ENCODE measurements at places on chromosomes 3 and 15. TPM values are rescaled to one million over a fixed set of nuclear protein-coding genes. Genes with fewer than 3 reads are reported as not detected.

DNA sequence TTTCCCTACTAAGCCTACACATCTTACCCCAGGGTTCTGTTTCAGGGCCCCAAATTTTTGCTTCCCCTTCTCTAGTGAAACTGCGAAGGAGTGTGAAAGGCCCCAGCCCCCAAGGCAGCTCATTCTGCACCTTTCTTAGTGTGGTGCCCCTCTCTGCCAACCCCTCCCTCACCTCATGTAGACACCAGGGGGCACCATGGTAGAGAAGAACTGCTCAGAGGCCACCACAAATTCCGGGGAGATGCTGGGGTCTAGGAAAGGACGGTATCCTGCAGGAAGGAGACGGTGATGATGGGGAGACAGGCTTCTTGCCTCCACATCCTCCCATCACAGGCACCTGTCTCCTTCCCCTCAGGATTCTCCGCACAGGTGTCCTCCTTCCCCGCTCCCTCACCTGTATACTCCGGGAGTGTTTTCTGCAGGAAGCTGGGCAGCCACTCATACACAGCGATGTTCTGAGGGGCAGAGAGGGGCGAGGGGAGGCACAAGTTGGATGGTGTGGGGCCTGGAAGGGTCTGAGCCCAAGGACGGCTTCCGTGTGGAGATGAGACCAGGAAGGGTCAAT, 3.6 kb downstream of the DUOX2 start:
- peaks cover 10% of the 10 kb centered on the region for H3K4me1 ChIP-seq
- H3K4me3 ChIP-seq, result no peak overlapping the region
- no peaks in the 10 kb centered on the region for H3K36me3 ChIP-seq
- H3K27ac ChIP-seq, result no peak overlapping the region
- DNase-seq, result no peak

DNA sequence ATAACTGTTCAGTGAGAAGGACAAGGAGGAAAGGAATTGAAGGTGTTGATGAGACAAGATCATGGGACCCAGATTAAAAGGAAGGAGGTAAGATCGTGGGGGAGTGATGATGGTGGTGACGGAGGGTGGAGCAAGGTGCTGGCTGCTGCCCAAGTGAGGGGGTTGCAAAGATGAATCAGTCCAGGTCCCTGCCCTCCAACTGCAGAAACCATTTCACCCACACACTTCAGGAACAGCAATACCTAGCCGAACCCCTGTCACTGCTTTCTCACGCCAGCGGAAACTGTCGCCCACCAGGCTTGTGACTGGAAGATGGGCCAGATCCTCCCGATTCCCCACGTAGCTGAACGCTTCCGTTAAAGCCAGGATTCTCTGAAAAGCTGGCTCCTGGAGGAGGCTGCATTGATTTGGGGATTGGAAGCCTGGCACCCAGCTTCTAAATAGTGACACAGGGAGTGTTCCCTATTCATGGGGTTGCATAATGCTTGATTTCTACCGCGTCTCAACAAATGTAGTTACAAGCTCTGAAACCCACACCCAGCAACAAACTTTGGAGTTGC, 3.2 kb upstream of the LSG1 start:
- H3K27me3 ChIP-seq, result no peaks in the 10 kb centered on the region
- H3K4me3 ChIP-seq, result no peak overlapping the region
- no peak overlapping the region for H3K27ac ChIP-seq
- DNase-seq, result no peak
- peaks cover 13% of the 10 kb centered on the region for H3K4me1 ChIP-seq
- no peaks in the 10 kb centered on the region for H3K36me3 ChIP-seq

DNA sequence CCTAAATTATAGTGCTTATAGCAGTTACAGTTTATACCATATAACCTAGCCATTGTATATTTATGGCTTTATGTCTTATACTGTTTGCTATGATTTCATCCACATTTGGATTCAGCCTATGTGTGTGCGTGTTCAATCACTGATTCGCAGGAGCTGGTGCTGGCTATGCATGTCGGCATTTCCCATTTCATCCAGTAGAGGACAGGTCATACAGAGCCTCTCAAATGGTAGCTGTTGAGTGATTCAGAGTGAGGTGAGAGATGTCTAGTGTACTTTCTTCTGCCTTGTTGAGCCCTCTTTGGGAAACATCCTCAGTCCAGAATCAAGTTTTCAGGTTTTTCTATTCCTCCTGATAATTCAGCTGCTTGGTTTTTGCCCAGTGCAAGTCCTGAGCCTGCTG, 76.1 kb downstream of the FRMD4B start:
- H3K4me1 ChIP-seq, result peaks cover 12% of the 10 kb centered on the region
- H3K27me3 ChIP-seq, result no peaks in the 10 kb centered on the region
- no peak overlapping the region for H3K4me3 ChIP-seq
- no peaks in the 10 kb centered on the region for H3K36me3 ChIP-seq
- DNase-seq, result no peak

GRCh38 chr15:64731012-64731804, 44.2 kb downstream of the RBPMS2 start:
- H3K4me1 ChIP-seq, result no peaks in the 10 kb centered on the region
- no peak overlapping the region for H3K27ac ChIP-seq
- peak; percentile 28 for DNase-seq
- no peaks in the 10 kb centered on the region for H3K27me3 ChIP-seq
- no peak overlapping the region for H3K4me3 ChIP-seq

- H3K36me3 ChIP-seq, result no peaks in the 10 kb centered on the region
- DNase-seq, result peak; percentile 86
- H3K4me3 ChIP-seq, result peak overlapping the region; percentile 58
- peaks cover 21% of the 10 kb centered on the region for H3K4me1 ChIP-seq
These were observed 19.2 kb downstream of the SNX33 start for GRCh38 chr15:75666823-75667501.

GRCh38 chr3:58072052-58072762, 64.0 kb downstream of the FLNB start:
- H3K4me3 ChIP-seq, result peak overlapping the region; percentile 1

Gene NUP210
- total RNA-seq, result 4.3 TPM

DNA sequence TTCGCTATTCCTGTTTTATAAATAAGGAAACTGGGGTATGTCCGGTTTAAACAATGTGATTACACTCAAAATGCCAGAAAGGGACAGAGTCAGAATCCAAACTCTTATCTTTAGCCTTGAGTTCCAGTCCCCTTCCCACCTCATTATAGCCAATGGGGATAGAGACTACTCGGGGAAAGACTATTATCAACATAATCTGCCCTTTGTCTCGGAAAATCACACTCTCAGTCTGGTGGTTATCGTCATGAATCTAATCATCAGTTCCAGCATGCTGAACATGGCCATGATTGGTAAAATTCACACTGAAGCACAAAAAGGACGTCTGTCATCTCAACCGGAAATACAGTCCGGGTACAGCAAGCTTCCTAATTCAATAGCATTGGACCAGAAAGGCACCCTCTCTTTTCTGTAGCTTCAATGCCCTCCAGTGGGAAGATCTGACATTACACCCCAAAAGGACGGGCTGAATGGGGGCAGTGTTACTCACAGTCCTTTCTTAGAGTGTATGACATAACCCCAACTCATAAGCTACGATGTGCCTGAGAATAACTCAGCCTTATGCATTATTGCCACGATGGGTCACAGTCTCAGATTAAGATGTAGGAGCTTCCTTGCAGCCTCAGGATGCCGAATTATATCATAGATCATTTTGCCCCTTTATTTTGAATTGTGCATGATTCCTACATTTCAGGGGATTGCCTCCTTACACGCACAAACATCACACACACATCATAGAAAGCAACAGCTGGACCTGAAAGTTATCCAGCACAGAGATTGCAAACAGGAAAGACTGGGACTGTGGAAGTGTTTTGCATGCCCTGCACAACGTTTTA, 390.4 kb upstream of the LMCD1 start:
- peak overlapping the region; percentile 54 for H3K4me3 ChIP-seq
- no peaks in the 10 kb centered on the region for H3K4me1 ChIP-seq
- no peaks in the 10 kb centered on the region for H3K27me3 ChIP-seq
- no peak overlapping the region for H3K27ac ChIP-seq
- peak; percentile 39 for DNase-seq

GRCh38 chr3:171375666-171376595, 84.3 kb downstream of the TNIK start:
- no peaks in the 10 kb centered on the region for H3K36me3 ChIP-seq
- no peak overlapping the region for H3K4me3 ChIP-seq
- H3K4me1 ChIP-seq, result peaks cover 4% of the 10 kb centered on the region
- H3K27ac ChIP-seq, result no peak overlapping the region
- no peak for DNase-seq
- no peaks in the 10 kb centered on the region for H3K27me3 ChIP-seq

GRCh38 chr3:180575571-180575970, 26.4 kb upstream of the TTC14 start:
- no peak for DNase-seq
- no peak overlapping the region for H3K27ac ChIP-seq
- H3K4me1 ChIP-seq, result no peaks in the 10 kb centered on the region
- no peaks in the 10 kb centered on the region for H3K27me3 ChIP-seq
- H3K36me3 ChIP-seq, result no peaks in the 10 kb centered on the region

Gene CPNE4
- total RNA-seq, result 4.9 TPM

DNA sequence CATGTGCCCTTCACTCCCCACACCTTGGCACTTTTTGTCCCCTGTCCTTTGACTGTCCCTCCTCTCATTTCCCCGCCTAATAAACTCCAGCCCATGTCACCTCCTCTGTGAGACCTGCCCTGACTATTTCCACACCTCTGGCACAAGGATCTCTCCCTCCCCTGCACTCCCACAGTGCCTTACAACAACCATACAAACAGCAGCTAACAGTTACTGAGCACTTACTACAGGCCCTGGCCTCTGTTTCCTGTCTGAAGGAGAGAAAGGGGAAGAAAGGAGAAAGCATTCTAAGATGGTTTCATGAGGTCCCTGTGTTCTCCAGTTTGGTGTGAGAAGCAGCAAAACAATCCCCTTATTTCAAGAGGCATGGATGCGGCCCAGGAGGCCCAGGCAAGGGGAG, 20.0 kb upstream of the TRH start:
- no peaks in the 10 kb centered on the region for H3K36me3 ChIP-seq
- H3K4me1 ChIP-seq, result no peaks in the 10 kb centered on the region
- no peaks in the 10 kb centered on the region for H3K27me3 ChIP-seq
- H3K27ac ChIP-seq, result no peak overlapping the region

- no peak overlapping the region for H3K4me3 ChIP-seq
- no peak for DNase-seq
- no peaks in the 10 kb centered on the region for H3K36me3 ChIP-seq
- H3K27ac ChIP-seq, result no peak overlapping the region
- no peaks in the 10 kb centered on the region for H3K4me1 ChIP-seq
These were observed 433.5 kb upstream of the PPP2R3A start for GRCh38 chr3:135532021-135532420.
